COLO829 (cell line): ENCODE measurements at places on chromosomes 5 and 9.
A peak's percentile ranks its signal among the peaks of the same experiment; 100 is the strongest.

- DNase-seq = no peak
Measured at GRCh38 chr5:6722015-6722414, 8.8 kb downstream of the TENT4A start.

DNA sequence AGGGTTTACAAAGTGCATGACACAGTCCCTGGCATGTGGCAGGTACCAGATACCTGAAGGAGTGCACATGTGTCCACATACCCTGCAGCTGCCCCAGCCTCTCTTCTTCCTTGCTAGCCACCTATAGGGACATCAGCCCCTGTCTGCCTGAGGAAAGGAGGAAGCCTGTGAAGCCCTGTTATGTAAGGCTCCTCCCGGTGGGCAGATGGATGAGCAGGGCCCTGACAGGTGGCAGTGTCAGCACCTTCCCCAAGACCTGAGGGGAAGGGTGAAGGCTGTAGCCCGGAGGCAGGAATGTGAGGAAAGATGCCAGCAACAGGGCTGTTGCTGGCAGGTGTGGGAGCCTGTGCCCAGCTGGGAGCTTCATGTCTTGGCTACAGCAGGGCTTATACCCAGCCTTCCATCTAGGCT lies 21.7 kb downstream of the TCF7 start:
- DNase-seq = no peak

GRCh38 chr5:154060606-154061005 lies 21.8 kb downstream of the MFAP3 start:
- no peak for DNase-seq

- no peak for DNase-seq
Measured at GRCh38 chr9:5817862-5818261, 15.1 kb downstream of the ERMP1 start.

DNA sequence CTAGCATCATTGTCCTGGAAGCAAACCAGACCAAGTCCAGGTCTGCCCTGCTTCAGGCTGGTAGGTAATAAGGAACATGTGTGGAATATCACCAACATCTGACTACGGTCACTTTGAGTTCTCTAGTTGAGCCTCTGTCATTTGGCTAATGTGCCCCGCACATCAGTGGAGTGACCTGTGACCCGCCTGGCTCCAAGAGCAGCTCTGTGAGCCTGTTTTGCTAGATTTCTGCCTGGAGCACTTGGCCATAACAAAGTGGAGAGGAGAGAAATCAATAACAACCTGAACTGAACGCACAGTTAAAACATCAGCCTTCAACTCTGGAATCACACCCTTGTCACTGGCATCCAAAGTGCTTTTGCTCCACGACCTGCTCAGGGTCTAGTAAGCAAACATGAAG lies 115.7 kb downstream of the PPP2R2B start:
- DNase-seq = no peak

- DNase-seq = no peak
Measured at GRCh38 chr9:69265891-69266290, 59.1 kb upstream of the ENTREP1 start.

DNA sequence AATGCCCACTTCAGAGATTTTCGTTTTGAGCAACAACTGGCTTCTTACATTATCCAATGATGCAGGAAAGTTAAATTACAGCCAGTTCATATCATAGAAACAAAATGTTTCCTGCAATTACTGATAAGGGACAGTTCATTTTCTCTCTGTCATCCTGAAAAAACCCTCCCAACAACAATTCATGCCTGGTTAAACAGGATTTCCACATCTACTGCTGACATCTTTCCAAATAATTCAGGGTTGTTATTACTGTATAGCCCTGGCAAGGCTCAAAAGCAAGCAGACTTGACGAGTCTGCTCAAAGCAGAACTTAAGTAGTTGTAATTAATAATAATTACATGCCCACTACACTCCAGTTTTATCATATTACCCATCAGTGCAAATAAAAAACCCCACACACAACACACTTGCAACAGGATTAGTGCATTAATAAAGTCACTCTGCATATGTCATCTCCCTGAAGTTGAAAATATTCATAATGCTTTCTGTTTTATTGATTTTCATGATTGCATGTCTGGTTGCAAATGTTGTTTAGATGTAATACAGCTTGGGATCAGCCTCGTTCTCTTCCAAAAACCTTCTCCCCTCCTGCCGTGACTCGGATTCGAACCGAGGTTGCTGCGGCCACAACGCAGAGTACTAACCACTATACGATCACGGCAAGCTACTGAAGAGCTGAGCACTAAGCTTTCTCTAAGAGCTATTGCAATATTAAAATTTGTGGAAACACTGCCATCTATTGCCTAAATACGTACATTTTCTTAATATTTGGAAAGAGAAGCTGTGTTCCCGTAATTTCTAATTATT lies 119.6 kb upstream of the NFIB start:
- peak; percentile 20 for DNase-seq

DNA sequence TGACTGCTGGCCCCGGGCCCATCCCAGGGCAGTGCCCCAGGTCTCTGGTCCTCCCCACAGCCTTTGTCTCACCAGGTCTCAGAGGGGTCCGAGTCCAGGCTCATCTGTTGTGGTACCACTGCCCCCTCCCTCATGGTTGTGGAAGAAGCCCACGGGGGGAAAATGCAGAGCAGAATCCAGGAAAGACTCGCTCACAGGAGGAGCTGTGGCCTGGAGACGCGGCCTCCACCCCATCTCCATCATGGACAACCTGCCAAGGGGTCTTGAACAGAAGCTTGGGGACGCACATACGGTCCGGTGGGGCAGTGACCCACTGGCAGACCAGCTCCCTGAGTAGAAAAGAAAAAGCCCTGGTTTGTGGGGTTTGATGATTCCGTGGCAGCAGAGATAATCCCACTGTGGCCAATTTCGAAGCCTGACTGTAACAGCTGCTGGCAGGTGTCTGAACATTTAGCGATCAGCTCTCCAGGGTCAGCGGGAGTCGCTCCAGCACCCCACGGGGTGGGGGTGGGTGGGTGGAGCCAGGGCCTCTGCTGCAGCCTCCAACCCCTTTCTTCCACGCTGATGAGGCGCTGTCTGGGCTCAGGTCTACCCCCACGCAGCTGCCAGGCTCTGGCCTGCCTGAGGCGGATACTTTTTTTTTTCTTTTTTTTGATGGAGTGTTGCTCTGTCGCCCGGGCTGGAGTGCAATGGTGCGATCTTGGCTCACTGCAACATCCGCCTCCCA lies 1.9 kb upstream of the GRIN1 start:
- no peak for DNase-seq

- no peak for DNase-seq
Measured at GRCh38 chr9:35397216-35397698, 92.7 kb upstream of the RUSC2 start.

- DNase-seq = no peak
Measured at GRCh38 chr9:4798281-4799032, 5.7 kb downstream of the RCL1 start.

DNA sequence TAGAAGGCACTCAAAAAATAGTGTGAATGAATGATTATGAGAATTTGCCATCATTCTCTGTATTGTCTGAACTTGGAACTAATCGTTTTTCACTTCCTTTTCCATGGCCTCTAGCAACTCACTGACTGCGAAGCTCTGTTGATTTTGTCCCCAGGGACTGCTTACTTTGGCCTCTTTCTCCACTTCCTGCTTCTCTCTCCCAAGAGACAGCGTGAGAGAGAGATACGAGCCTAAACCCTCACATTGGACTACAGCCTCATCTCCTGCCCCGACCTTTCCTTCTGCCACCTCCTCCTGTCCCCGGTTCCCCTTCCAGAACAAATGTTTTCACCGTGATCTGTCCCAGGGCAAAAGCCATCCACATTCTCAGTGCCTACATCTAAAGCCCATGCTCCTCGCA lies 300.8 kb upstream of the PANK3 start:
- DNase-seq = peak; percentile 32

- no peak for DNase-seq
Measured at GRCh38 chr5:107478068-107478641, 192.6 kb downstream of the EFNA5 start.

DNA sequence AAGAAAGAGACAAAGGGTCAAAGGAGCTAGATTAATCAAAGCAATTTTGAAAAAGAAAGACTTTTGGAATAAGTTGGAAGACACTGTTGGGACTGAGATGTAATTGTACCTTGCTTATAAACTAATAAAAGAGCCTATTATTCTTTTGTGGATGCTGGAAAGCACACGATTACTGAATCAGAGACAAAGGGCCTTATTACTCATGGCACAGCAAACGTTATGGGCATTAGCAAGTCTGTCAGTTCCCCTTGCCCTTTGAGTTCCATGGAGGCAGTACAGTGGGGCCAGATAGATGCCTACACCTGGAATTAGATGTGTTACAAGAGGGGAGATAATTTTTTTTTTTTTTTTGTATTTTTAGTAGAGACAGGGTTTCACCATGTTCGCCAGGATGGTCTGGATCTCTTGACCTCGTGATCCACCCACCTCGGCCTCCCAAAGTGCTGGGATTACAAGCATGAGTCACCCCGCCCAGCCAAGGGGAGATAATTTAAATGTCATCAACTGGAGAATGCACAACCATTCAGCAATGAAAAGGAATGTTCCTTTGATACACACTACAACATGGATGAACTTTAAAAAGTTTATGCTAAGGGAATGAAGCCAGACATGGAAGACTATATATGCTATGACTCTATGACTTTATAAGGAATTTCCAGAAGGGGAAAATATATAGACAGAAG lies 128.9 kb downstream of the STARD4 start:
- peak; percentile 34 for DNase-seq
